ENCODE measurements at places on chromosomes 3 and 15. TPM values are rescaled to one million over a fixed set of nuclear protein-coding genes. Genes with fewer than 3 reads are reported as not detected.

- H3K27ac ChIP-seq, result no peak overlapping the region
- DNase-seq, result no peak
- peaks cover 1% of the 10 kb centered on the region for H3K27me3 ChIP-seq
- H3K4me1 ChIP-seq, result no peaks in the 10 kb centered on the region
These were observed 68.2 kb downstream of the TFDP2 start for GRCh38 chr3:142081178-142081577.

DNA sequence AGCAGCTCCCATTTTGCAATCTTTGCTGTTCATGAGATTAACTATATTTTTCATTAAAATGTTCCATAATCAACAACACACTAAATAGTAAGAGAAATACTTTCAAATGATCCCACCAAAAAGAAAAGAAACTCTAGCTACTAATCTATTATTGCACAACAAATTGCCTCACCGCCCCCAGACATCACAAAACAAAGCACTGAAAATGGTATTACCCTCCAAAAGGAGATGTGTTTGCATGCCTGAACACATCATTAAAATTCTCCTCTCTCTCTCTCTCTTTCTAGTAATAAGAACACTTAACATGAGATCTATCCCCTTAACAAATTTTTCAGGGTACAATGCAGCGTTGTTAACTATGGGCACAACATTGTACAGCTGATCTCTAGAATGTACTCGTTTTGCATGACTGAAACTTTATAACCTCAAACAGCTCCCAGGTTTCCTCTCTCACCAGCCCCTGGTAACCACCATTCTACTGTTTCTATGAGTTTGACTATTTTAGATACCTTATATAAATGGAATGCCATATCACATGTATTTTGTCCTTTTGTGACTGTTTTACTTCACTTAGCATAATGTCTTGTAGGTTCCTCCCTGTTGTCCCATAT, 33.1 kb downstream of the WNT5A start:
- no peak overlapping the region for H3K4me3 ChIP-seq
- DNase-seq, result no peak
- peaks cover 8% of the 10 kb centered on the region for H3K4me1 ChIP-seq
- H3K36me3 ChIP-seq, result no peaks in the 10 kb centered on the region
- peaks cover 2% of the 10 kb centered on the region for H3K27me3 ChIP-seq

- H3K27me3 ChIP-seq, result peaks cover 10% of the 10 kb centered on the region
- peak; percentile 57 for DNase-seq
- H3K27ac ChIP-seq, result no peak overlapping the region
- H3K4me3 ChIP-seq, result peak overlapping the region; percentile 15
- H3K4me1 ChIP-seq, result peaks cover 31% of the 10 kb centered on the region
These were observed 781 bp upstream of the CYP1A1 start for GRCh38 chr15:74725845-74726773.

DNAJA4 gene
- 2.1 TPM for total RNA-seq

GOLGA6L4 gene
- 8.3 TPM for total RNA-seq

Measured in endothelial cell (in vitro differentiated cells).